ENCODE measurements at places on chromosomes 7 and 10. TPM values are rescaled to one million over a fixed set of nuclear protein-coding genes. Genes with fewer than 3 reads are reported as not detected.

- DNase-seq, result no peak
These were observed 944 bp downstream of the PCOLCE start for GRCh38 chr7:100602889-100603725.

DNA sequence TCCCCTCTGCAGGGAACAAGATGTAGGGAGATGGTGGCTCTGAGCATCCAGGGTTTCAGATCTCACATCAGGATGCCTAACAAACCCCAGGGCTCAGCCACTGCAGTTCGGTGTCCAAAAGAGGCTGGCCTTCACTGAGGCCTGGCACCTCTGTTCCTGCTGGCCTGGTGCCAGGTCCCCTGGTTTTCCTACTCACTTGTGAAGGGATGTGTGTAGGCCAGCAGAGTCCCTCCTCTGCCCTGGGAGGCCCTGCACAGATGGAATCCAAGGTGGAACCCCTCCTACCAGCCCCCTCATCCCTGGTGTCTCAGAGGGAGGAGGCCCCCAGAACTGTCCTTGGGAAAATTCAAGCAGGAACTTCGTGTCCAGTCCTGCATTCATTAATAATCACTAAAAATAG lies 260.6 kb downstream of the CCSER2 start:
- no peak for DNase-seq

DNA sequence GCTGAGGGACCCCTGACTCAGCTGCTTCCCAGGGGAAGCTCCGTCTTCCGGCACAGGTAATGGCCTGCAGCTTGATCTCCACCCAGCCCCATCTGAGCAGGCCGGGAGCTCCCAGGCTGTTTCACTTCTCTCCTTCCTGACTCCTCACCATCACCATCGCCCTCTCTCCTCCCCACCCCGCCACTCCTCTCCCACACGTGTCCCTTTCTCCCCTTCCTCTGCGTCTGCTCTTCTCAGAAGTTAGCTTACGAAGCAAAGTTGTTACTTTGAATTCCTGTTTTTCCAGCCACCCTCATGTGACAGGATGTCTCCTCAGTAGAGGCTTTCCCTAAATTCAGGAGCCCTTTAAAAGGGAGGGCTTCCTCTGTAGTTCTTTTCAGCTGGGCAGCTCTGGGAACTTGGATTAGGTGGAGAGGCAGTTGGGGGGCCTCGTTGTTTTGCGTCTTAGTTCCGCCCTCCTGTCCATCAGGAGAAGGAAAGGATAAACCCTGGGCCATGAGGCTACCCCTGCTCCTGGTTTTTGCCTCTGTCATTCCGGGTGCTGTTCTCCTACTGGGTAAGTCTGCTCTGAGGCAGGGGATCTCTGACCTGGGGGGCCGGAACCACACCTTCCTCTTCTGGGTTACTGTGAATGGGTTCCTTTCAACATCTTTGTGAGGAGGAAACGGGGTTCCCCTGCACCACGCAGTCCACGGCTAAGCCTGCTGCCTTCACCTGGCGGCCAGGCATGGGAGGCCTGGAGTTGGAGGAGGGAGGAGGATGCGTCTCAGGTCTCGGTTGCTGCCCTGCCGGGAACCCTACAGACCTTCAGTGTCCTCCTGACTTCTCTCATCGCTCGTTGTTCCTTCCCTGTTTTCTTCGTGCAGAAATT lies at the start of gene MRC1:
TSS of gene MRC1 (plus strand) at position 378 of the 871 bp plus-strand sequence. CDS start at position 496, 118 bp downstream.
- DNase-seq, result no peak

- DNase-seq, result no peak
These were observed 161.2 kb downstream of the DGKI start for GRCh38 chr7:137685433-137686164.

DNA sequence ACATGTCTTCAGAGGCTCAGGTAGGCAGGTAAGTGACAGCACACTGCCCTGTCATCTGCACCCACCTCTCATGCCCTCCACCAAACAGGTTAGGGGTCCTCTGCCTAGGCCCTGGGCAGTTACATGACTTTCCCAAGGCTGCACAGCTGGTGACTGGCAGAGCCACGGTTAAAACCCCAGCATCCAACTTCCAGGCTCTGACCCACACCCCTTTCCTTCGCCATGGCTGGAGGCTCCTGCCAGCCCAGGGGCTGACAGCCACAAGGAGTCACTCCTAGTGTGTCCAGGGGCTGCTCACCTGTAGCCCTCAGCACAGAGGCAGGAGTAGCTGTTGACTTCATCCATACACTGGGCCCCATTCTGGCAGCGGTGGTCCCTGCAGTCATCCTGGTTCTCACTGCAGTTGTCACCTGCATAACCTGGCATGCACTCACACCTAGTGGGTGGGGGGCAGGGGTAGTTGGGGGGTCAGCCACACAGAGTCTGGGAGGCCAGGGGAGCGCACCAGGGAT lies 175.0 kb downstream of the SLIT1 start:
- DNase-seq, result no peak

Gene RHBDD2
- 32.0 TPM for total RNA-seq

Gene EN2
- total RNA-seq, result not detected

- DNase-seq, result no peak
These were observed 15.1 kb upstream of the LMOD2 start for GRCh38 chr7:123640583-123640982.

GRCh38 chr7:117411539-117411938 lies 15.8 kb downstream of the ASZ1 start:
- no peak for DNase-seq

Gene TSPAN33
- total RNA-seq, result 41.7 TPM

Gene BLNK
- total RNA-seq, result 1.3 TPM

DNA sequence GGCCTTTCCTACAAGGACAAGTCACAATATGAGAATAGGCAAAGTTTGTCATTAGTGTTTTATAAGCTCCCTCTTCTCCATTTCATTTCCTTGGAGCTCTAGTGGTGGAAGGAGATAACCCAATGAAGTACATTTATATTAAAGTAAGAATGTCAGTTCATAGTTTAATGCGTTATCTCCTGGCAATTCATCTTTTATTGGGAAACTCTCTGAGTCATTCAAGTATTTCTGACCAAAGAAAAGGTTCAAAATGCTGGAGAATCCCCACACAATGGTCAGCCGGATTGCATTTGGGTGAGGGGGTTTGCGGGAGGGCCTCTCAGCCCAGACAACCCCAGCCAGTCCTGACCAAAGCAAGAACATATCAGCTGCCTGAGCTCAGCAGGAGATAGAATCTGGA lies 321.5 kb upstream of the NRP1 start:
- DNase-seq, result no peak

- DNase-seq, result no peak
These were observed 1094.6 kb downstream of the GATA3 start for GRCh38 chr10:9149134-9149533.

Gene ETV1
- total RNA-seq, result 0.27 TPM

Gene KIAA1217
- total RNA-seq, result not detected

- no peak for DNase-seq
These were observed 121.0 kb upstream of the TBX20 start for GRCh38 chr7:35374858-35375257.

GRCh38 chr10:22833781-22834180 lies 94.1 kb upstream of the ARMC3 start:
- DNase-seq, result no peak

- DNase-seq, result no peak
These were observed 156.3 kb downstream of the PHF14 start for GRCh38 chr7:11130012-11130411.

- DNase-seq, result no peak
These were observed 4.8 kb downstream of the EGR2 start for GRCh38 chr10:62811159-62811875.

DNA sequence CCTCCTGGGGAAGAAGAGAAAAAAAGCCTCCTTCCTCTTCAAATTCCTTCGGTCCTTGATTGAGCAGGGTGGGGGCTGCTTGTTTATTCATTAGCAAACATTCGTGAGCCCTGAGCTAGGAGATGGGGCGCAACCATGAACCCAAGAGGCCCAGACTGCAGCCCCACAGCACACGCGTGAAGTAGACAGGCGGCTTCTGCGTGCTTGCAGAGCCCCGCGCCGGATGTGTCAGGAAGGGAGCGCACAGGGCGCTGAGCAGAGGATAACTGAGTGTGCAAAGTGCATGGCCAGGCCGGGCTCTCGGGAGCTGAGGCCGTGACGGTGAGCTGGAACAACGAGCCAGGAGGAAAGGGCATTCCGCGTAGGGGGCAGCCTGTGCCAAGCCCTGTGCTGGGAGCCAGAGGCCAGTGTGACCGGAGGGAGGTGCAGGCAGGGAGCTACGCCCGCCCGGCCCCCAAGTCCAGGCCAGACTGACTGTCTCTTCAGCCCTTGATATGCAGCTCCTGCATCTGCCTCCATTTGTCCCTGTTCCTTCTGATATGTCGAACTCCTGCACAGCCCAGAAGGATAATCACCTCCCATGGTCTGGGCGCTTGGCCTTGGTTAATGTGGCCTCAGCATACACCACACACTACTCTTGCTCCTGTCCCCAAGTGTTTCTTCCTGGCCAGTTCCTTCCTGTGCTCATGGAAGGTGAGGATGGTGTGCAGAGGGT lies 4.6 kb downstream of the FOXL3 start:
- no peak for DNase-seq

- DNase-seq, result no peak
These were observed 463.8 kb downstream of the KCNMA1 start for GRCh38 chr10:77173615-77174461.

GRCh38 chr7:113698556-113699220 lies 220.1 kb downstream of the PPP1R3A start:
- no peak for DNase-seq

DNA sequence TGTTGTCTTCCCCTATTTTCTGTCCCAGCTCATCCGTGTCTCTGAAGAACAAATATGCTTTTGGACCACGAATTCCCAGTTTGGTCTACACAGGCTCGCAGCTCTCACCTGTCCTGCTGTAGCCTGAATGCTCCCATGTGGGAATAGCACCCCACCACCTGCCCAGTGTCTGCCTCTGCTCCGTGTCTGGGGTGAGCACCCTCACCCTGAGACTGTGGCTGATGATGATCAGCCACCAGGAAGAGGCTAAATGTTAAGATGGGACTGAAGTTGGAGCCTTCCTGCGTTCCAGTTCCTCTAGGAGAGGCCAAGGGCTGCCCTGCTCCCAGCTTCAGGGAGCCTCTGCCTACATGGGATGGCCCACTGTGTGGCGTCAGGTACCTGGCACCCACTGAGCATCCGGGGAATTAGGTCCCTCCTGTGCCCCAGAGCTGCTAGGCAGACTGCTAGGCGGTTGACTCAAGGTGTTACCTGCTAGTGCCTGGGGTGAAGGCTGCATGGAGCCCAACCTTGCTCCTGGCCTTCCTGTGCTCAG lies 3.7 kb downstream of the PGAM2 start:
- DNase-seq, result no peak

DNA sequence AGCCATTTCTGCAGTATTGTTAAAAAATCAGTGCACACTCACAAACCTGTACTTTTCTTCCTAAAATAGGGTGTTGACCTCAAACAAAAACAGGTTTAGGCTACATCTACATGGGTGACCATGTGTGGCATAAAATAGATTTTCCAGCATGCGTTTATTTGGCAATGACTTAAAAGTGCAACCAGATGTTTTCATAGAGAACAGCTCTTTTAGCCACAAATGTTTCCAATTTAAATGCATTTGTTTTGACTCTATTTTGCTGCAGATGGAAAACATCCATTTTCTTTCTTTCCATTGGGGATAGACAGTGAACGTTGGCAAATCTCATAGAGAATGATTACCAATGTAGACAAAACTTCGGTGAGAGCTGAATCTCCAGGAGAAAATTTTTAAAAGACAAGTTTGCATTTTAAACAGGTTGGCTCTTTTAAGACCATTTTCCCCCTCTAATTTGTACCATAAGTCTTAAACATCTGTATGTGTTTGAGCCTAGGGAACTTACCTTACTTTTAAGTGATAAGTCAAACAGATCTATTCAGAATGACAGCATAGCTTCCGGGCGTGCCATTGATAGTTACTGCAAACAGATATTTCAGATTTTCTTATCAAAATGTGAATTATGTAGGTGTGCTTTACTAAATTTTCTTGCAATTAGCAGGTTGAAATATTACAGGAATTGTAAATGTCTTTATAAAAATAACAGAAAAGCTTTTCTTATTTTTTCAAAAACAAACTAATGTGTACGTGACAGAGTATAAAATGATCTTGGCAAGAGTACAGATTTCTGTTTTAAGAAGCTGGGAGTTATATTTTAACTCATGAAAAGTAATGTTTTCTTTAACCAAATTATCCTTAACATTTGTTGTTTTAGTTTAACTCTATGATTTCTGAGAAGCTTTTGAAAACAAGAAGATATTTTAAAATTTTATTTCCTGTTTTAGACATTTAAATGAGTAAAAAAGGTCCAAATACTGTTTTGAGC lies 144.9 kb downstream of the HGF start:
- no peak for DNase-seq

Gene SAMD9L
- total RNA-seq, result 12.7 TPM

GRCh38 chr10:86951184-86951761 lies 6.1 kb downstream of the MMRN2 start:
- DNase-seq, result no peak

Gene MEPCE
- total RNA-seq, result 88.3 TPM

Gene DPP6
- total RNA-seq, result 0.27 TPM

Gene TBX20
- not detected for total RNA-seq

DNA sequence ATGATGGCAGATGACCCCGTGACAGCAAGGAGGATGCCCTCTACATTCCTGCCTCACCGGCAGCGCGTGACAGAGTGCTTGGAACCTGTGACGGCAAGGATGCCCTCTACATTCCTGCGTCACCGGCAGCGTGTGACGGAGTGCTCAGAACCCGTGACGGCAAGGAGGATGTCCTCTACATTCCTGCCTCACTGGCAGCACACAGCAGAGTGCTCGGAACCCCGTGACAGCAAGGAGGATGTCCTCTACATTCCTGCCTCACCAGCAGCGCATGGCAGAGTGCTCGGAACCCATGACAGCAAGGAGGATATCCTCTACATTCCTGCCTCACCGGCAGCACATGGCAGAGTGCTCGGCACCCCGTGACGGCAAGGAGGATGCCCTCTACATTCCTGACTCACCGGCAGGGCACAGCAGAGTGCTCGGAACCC lies 231.0 kb downstream of the DIP2C start:
- no peak for DNase-seq

DNA sequence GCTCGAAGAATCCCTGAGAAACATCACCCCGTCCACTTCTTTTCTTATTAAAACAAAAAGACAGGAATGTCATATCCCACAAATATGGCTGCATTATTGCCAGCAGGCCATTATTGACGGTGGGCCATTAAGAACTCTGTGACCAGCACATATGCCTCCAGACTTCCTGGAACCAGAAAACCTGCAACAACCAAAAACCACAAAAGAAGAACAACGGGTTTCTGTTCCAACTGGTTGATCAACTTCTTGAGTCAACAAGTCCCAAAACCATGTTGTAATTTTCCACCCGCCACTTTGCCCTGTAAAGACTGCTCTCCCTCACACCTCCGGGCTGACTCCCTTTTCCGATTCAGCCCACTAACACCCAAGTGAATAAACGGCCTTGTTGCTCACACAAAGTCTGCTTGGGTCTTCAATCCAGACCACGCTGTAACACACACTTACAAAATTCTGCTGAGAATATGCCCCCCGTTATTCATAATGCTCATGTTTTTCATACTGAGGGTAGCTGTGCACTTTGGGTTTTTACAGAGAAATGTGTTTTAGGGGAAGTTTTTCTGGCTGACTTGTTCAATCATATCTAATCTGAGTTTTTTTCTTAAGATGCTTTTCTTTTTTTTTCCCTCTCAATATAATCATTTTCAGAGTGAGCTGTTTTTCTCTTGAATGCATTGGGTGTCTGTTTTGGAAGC lies 20.7 kb downstream of the ZNF107 start:
- DNase-seq, result no peak
